Stimulated activated CD4-positive, alpha-beta T cell treated with anti-CD3 and anti-CD28 coated beads, Interleukin-1b, Interleukin-23, amount 100 ng/mL, for 48 hours (primary cell): ENCODE measurements at places on chromosomes 2 and 18.

DNA sequence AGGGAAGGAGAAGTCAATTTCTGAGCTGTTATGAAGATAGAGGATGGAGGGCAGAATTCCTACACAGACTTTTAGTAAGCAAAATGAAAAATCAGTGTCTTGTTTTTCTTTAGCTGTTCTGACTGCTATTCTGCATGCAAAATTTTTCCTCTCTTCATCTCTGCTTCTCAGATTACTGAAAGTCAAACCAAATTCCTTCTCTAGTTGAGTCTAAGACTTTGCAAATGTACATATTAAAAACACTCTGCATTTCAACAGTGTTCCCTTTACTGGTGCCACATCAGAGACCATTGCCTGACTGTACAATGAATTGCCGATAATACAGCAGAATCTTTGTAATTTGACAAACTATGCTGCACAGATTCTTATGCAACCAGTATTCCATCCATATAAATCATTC is 198.8 kb downstream of the EXOC6B start:
- DNase-seq = no peak

- no peak for DNase-seq
Observed at GRCh38 chr2:158779621-158780020, 15.5 kb upstream of the DAPL1 start.

DNA sequence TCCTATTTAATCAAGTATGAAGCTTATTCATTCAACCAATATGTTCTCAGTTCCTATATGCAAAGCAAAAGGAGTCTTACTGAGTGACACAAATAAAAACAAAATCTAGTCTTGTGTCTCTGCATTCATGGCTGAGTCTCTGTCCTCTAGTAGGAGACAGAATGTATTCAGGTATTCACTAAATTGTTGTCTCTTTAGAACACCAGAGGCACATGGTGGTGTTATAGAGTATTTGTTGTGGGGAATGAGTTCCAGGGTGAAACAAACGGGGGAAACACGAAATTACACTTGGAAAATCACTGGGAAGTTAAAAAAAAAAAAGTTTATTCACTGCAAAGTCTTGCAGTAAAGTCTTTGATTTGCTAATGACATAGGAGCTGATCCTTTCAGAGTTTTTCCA is 131.7 kb upstream of the FSHR start:
- DNase-seq = no peak

GRCh38 chr2:213475433-213475832 is 191.2 kb downstream of the SPAG16 start:
- DNase-seq = no peak

GRCh38 chr2:154198866-154199265 is 327.1 kb downstream of the GALNT13 start:
- no peak for DNase-seq

DNA sequence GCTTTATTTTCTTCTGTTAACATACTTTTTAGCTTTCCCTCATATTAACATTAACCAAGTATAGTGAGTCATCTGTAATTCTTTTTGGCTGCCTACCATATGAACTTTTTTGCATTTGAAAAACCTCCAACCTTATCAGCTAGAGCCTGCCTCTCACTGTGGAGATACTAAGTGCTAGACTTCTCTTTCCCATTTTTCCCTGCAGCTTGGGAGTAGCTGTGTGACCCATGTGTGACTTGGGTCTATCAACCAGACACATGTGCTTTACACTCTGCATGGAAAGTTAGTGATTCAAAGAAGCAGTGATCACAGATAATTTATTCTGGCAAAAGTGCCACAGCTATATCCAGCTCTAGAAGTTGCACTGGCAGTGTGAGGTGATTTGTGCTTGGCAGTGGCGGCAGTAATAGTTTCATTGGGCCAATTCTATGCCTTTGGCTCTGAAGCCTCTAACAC is 36.3 kb downstream of the PREPL start:
- DNase-seq = no peak

- DNase-seq = no peak
Observed at GRCh38 chr18:58980991-58981390, 116.3 kb downstream of the ZNF532 start.

DNA sequence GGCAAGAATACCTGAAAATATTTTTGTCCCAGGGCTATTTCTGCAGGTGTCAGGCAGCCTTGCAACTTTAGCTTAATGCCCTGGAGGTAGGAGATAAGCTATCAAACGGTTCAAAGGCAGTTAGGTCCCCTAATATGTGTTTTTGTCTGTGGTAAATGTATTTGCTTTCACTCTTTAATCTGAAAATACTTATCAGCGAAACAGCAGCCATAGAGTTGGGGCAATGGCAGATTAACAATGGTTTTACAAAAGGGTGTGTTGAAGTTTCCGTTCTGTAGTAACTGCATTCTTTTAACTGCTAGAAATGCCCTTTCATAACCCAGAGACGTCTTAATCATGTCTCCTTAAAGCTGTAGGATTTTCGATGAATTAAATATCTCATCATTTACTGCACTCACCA is 265.0 kb upstream of the TRIB2 start:
- DNase-seq = no peak

- DNase-seq = no peak
Observed at GRCh38 chr2:239603411-239604356, 202.9 kb upstream of the HDAC4 start.

DNA sequence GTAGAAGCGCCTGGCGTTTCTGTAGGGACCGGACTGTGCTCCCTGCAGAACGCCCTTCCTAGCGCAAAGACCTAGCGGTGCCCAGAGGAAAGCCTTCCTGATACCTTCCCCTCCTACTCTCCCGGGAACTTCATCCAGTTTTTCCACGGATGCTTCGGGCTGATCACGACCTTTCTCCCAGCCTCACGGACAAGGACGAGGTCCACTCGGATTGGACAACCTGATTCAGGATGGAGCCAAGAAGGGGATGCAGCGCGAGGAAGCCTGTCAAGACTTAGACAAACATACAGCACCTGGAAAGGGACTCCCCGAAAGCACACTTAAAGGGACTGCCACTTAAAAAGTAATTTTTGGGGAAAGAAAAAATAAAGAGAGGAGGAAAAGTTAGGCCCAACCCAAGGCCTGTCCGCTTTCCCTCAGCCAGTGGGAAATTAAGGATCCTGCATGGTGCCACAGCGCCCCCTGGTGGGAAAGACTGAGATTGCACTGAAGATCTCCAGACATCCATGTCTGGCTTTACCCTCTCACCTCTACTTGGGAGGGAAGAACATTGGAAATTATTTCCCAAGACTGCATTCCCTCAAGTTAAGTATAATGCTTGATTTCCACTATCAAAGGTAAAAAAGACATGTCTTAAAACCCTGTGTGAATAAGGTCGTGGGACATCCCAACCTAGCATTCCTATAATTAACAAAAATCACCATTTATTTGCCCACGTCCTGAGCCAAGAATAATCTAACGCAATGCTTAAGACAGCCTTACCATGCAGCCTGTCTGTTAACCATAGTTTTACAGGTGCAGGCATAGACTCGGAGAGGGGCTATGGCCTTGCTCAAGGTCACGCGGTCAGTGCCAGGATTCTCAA is 13.4 kb upstream of the COPS8 start:
- peak; percentile 55 for DNase-seq

- no peak for DNase-seq
Observed at GRCh38 chr2:223604231-223604630, 2.1 kb upstream of the SCG2 start.

GRCh38 chr2:135997380-135997779 is 12.0 kb upstream of the DARS1 start:
- DNase-seq = no peak

DNA sequence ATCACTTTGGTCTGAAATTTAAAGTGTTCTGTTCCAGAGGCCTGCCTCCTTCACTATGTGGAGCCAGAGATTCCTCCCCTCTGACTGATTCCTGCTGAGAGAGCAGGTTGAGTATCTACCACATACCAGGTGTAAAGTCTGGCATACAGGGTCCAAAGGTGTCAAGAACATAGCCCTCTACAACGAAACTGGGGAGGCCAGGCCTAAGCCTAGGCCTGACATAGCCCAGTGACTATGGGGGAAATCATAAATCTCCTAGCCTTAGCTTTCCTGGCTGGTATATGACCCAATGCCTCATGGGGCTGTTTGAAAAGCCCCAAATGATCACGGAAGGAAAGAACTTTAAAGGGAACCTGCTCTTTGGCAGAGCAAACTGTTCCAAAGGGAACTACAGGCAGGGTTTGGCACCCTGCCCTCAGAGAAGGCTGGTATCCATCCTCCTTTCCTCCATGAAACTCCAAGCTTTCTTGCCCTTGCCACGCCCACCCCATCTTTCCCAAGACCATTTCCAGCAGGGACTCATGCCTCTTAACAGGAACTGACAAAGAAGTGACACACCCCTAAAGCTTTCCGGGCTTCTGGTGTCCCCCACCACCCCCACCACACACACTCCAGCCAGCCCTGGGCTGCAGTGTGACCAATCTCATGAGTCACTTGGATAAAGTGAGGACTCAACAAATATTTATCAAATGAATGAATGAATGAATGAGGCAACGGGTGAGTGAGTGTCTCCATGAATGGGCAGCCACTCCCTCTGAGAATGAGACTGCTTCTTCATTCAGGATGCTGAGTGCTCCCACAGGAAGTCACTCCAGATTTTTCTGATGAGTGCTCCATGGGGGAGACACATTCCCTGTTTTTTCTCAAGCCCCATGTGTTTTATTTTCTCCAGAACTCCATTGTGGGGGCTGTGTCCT is 114.5 kb upstream of the STPG4 start:
- DNase-seq = no peak

DNA sequence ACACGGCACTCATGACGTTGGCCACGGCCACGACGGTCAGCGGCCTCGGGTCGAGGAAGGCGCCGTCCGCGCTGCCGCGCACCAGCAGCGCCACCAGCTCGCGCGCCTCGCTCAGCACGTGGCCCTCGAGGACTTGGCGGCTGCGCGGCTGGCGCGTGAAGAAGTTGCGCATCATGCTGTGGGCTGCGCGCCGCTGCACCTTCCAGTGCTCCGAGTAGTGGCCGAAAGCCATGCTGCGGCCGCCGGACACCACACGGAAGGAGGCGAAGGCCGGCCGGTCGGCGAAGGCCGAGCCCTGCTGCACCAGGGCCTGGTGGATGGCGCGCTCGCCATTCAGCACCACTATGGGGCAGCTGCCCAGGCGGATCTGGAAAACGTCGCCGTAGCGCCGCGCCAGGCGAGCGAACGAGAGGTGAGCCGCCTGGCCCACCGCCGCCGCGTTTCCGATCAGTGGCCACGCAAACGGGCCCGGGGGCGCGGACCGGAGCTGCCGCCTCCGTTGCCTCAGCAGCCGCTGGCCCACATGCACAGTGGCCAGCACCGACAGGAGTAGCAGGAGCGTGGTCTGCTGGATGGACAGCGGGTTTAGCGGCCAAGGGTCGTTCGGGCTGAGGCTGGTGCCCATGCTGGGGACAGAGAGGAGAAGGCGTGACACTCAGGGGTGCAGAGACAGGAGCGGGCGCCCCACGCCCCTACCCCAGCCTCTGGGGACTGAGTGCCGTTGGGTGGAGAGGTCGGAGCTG is 1.0 kb downstream of the CYP1B1 start:
- no peak for DNase-seq

- DNase-seq = no peak
Observed at GRCh38 chr18:66708646-66709045, 104.8 kb upstream of the CDH19 start.

DNA sequence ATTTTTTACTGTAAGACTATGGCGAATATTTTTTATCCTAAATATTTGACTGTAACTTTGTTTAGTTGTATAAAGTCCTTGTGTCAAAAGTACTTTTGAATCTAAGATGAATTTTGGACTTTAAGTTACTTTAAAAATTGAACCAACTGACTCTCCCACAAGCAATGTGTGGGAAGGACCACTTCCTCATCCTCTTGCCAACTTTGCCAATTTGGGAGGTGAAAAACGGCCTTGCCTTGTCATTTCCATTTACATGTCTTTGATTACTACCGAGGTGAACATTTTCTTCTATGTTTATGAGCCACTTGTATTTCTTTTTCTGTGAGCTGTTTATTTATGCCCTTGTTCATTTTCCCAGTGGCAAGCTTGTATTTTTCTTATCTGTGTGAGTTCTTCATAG is 12.8 kb upstream of the MSGN1 start:
- no peak for DNase-seq

- no peak for DNase-seq
Observed at GRCh38 chr18:7926526-7926925, 359.4 kb downstream of the PTPRM start.

GRCh38 chr2:1510176-1510575 is 96.9 kb downstream of the TPO start:
- DNase-seq = no peak

DNA sequence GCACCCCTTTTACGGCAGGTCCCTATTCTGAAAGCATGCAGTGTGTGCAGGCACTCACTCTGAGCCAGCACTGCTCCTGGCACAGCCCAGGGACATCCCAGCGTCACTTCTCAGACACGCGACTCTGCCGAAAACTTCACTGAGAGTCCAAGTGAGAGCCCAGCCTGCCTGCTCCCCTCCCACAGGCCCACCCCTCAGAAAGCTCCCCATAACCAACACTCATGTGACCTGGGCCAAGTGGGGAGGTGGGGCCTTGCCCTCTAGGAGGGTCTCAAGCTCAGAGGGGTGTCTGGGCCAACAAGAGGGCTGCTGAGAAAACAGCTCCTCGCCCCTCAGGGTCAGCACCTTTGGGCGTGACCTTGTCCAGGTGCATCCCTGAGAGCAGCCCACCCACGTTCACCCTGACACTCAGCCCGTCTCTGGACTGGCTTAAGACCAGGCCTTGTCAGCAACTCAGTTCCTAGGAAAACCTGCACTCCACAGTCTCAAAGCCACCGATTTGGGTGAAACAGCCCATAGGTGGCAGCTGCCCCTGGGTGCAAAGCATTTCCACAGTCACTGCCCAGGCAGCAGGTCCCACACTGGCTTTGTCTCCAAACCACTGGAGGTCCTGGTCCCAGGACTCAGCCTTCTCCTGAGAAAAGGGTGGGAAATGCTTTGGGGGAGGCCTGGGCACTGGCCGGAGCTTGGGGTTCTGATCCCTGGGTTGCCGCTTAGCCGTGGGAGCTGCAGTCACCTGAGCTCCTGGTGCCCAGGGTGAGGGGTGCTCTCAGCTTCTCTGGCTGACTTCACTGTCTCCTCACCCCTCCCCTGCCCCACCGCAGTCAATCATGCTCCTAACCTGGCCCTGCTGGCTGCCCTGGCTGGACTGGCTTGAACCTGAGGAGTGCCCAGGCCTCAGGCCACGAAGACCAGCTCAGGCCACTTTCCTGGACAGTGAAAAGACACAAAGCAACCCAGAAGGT is 209.6 kb downstream of the HDAC4 start:
- no peak for DNase-seq

DNA sequence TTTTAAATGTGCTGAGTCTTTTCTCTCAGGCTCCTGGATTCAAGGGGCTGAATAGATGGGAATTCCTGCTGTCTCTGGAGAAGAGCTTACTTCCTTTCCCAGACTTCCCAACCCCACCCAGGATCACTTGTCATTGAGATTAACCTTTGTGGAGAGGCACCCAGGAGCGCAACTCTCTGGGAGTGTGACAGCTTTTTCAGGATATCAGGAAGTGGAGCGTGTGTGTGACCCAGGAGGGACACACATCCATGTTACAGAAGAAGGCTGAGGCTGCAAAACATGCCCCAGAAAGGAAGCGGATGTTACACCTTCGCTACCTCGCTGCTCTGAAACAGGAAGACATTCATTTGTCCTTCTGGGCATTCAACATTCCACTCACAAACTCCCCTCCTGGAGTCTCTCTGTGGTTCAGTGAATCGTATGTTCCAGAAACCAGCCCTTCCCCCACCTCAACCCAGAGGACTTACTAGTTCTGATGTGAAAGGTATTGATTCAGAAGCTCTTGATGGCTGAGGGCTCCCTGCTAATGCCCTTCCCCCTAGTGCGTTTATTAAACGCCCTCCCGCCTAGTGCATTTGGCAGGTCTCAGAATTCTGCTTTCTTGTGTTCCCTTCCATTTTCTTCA is 523.9 kb downstream of the TNS1 start:
- DNase-seq = no peak
